OCI-M1 (cell line): ENCODE measurements at places on chromosomes 3 and 15.

DNA sequence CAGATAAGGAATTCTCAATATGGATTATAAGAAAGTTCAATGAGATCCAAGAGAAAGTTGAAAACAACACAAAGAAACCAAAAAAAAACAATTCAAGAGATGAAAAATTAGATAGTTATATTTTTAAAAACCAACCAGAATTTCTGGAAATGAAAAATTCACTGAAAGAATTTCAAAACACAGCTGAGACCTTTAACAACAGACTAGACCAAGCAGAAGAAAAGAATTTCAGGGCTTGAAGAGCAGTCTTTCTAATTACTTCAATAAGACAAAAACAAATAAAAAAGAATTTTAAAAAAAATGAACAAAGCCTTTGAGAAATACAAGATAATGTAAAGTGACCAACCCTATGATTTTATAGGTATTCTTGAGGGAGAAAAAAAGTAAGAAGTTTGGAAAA, 155.4 kb downstream of the ZMAT3 start:
- no peak for DNase-seq

DNA sequence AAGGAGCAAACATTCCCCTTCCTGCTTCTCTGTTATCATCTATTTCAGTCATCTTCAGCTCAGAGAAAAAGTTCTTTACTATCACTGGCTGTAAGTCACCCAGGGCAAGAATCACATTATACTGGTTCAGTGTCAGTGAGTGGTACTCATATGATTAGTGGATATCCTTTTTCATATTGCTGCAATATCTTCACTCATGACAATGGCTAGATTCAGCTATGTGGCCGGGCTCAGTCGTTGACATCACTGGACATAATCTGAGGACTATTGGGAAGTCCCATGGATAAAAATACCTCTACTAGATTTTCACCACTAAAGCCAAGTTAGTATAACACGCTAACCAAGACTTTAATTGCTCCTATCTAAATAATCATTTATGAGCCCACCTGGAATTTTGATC, 91.3 kb upstream of the UBE2E2 start:
- DNase-seq = no peak

GRCh38 chr15:75454471-75455378, 3.2 kb upstream of the SIN3A start:
- DNase-seq = peak; percentile 86

DNA sequence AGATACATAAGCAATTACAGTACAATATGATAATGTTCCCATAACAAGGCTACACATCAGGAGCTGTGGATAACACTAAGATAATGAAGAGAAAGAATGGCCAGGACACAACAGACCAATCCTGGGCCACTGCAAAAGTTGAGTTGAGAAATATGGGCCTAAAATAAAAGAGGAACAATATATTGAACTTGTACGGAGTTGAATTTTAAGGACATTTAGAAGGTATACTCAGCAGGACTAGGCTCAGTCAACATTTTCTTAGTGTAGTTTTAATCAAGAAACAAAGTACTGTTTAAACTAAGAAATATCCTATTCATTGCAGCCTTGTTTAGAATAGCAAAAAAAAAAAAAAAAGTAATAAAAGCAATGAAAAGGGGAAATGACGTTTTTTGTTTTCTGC, 24.3 kb downstream of the HERC1 start:
- DNase-seq = peak; percentile 70

DNA sequence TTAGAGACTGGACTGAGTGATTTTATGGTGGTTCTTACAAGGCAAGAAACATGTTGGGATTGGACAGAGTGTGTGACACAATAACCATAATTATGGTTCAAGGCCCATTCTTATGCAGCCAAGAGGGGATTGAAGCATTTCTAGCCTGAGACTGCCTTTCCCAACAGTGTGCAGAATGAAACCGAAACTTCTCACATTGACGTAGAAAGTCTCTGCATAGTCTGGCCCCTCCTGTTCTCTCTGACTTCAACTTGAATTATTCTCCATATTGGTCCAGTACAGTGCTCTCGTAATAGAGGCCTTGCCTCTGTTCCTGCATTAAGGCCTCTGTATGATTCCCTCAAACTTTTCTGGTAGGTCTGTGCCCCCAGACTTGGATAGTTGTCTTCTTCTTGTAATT, 138.3 kb downstream of the DIPK2A start:
- DNase-seq = peak; percentile 93

- DNase-seq = no peak
These were observed 3.7 kb downstream of the ISL2 start for GRCh38 chr15:76340198-76340802.

GRCh38 chr3:57079474-57079831, 19.0 kb downstream of the SPATA12 start:
- DNase-seq = no peak

GRCh38 chr15:76998663-76999285, 3.8 kb downstream of the PSTPIP1 start:
- DNase-seq = no peak

DNA sequence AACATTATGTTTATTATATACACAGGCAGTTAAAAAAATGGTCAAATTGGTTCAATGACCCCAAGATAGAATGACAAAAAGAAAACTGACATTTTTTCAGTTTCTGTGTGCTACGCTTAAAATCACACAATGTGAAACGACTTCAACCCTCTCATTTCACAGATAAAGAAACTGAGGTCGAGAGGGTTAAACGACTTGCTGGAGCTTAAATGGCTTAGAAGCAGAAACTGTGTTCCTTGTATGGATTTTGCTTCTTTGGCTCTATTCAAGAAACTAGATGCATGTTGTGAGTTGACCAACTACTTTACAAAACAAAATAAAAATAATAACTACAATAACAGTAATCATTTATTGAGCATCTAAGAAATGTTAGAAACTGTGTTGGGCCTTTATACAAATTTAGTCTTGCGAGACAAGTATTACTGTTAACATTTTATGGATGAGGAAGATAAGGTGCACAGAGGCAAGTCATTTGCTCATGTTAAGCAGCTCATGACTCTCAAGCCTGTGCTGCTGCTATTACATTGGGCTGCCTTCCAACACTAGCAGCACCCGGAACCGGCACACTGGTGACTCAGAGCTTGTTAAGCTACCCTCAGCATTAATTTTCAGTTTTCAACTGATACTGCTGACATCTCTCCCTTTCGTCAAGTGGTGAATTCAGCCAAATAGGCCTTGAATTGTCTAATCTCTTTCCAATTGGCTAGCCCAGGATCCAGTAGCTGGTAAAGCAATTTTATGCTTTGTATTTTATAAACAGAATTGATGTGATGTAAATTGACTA, 487.6 kb downstream of the NAALADL2 start:
- peak; percentile 44 for DNase-seq

- no peak for DNase-seq
These were observed 54.3 kb downstream of the IL20RB start for GRCh38 chr3:137012097-137012501.

DNA sequence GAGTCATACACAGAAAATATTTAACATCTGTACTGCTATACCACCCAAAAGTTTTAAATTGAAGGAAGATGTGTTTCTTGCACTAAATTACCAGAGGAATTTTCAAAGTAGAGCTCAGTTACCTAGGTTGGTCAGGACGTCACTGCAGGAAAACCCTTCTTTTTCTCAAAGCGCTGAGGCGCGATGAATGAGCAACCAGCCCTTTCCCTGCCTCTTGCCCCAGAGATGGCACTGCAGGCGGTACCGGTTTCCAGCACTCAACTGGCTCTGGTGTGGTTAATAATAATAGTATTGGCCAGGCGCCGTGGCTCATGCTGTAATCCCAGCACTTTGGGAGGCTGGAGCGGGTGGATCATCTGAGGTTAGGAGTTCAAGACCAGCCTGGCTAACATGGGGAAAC, 49.3 kb downstream of the HES1 start:
- no peak for DNase-seq

DNA sequence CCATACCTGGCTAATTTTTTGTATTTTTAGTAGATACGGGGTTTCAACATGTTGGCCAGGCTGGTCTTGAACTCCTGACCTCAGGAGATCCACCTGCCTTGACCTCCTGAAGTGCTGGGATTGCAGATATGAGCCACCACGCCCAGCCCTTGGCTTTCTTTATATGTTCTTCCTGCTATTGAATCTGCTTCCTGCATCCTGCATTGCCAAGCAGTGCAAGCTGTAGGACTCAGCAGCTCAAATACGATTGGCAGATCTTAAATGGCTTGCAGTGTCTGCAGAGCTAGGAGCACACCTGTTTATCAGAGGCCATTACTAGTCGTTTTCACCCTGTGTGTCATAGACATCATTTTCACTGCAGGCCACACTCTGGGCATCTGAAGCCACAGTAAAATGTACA, 426.2 kb upstream of the PPP2R3A start:
- no peak for DNase-seq

DNA sequence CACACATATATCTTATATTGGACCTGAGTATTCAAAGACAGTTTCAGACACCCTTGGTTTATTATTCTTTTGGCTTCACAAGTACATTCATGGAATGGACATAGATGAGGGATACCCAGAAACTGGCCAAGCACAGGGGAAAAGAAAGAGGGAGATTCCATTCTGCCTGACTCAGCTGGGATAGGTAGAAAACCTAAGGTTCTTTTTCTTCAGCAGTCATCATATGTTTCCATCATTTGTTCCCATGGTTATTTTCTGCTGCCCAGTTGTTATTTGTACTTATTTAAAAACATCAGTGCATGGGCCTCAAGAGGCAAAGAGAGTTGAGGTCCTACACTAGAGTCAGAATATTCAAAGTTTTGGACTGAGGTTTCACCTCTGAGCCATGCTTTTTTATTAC, 91.8 kb downstream of the FILIP1L start:
- DNase-seq = no peak

DNA sequence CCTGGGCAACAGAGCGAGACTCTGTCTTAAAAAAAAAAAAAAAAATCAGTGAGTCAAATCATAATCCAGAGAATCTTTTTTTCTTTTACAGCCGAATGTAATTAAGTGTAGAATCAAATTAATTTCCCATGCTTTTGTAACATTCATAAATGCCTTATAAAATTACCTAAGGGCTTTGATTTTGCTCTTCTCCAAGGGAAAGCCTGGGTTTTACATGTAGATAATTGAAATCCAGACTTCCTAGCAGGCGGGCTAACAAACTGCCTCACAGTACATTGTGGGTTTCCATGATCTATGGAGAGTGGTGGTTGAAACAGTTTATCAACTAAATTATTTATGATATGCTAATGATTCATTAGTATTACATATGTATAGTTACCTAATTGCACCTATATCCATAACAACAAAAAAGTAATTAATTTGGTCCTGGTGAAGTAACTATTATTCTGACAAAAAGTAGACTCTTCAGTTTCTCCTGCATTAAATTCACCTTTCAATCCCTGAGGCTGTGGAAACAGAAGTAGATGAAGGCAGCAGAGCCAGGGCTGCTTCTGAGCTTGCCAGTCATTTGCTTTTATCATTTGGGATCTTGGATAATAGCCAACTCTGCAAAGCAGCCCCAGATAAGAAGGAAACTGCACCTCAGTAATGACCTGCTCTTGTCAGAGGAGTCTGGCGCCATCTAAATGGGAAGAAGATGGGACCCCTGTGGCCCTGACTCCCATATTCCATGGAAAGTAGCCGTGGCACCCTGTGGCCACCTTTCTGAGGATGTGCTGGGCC, 9.5 kb downstream of the CCR9 start:
- no peak for DNase-seq

- no peak for DNase-seq
These were observed 64.1 kb upstream of the GOLGA6B start for GRCh38 chr15:72590427-72590826.

DNA sequence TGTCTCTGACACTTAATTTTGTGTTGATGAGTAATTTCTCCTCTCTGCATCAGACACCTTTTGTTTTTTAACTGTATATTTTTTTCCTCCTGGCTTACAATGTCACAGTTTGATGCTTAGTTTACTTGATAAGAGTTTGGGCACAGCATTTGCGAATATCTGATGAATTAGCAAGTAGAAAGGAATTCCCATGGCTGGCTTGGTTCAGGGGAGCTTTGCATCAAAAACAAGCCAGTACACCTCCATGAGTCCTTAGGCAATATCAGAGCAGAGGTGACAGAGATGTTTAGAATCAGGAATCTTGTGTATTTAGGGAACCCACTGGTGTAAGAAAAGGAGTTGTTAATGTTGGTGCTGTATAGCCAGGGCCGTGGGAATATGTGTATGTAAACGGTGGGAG, 9.3 kb downstream of the ARHGEF26 start:
- no peak for DNase-seq

DNA sequence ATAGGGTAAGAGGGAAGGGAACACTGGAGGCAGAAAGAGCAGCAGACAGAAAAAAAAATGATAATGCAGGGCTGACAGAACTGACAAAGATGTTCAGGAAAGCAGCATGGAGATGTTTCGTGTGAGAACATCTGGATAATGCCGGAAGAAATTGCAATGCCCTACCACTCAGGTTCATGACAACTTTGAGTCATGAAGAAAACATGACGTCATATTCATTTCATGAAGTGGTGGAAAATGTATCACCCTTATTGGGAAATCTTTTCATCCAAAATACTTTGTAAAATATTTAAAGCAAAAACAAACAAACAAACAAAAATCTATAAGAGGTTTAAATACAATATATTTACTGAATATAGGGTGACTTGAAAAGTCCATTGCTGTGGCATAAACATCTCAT, 305.4 kb upstream of the IGF1R start:
- no peak for DNase-seq

- no peak for DNase-seq
These were observed 30.4 kb downstream of the SPRED1 start for GRCh38 chr15:38283010-38283409.

DNA sequence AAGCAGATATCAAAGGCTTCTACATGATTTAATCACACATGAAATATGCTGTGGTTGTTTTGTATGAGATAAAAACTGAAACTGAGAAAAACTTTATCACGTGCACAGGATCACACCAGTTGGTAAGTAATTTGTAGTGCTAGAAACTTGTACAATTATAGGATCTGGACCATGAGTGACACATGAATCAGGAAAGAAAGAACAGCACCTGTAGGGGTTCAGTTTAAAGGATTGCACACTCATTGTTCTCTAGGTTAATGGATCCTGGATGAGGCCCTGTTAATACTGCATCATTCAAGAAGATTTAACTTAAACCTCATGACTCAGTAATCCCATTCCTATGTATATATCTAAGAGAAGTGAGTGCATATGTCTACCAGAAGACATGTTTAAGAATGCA, 87.9 kb downstream of the STT3B start:
- no peak for DNase-seq

DNA sequence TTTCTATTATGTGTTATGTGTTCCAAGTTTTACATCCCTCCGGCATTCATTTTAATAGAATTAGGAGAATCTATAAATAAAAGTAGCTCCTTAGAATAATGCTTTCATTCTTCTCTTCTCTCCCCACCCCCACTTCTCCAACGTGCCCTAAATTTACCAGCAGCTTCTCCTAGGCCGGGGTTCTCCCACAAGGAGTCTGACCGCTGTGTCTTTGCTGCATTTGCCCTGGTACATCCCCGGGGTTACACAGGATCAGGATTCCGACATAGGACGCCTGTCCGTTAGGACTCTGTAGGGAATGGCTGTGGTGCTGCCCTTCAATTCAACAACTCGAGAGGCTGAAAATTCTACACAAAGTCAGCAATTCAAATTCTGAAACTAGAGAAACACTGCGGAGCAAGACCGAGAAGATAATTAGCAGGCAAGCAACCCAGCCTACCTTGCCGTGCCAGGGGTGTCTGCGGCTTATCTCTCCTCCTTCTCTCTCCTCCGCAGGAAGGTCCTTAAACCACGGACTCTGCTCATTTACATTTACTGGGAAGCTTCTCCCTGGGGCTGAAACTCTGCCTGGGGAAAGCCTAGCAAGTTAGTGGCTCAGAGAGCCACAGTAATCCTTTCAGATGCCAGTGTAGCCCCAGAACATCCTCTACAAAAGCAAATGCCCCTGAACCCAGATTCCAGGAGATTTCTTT, 18.8 kb downstream of the PCSK6 start:
- DNase-seq = no peak
